ENCODE measurements at places on chromosomes 5 and 9.

- DNase-seq, result no peak
Measured at GRCh38 chr5:143114481-143114880, 289.0 kb downstream of the NR3C1 start.

GRCh38 chr9:22446589-22446949 lies at the start of gene DMRTA1:
DMRTA1 (plus strand) TSS chr9:22446824; CDS start chr9:22447066, 242 bp downstream.
- DNase-seq, result peak; percentile 2

DNA sequence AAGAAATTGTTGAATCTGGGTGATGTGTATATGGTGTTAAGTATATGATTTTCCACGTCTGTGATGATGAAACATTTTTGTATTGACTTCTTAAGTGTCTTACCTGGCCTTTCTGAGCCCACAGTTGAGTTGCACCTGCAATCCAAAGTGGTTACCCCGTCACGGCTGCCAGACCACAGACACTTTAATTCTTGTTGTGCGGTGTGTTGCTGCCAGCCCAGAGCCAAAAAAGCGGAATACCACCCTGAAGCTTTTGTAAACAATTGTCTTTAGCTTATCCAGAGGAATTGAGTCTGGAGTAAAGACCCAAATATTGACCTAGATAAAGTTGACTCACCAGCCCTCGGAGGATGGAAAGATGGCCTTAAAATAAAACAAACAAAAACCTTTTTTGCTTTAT lies 35.1 kb downstream of the MTAP start:
- no peak for DNase-seq

GRCh38 chr5:40736103-40736875 lies 19.5 kb downstream of the TTC33 start:
- no peak for DNase-seq
